ENCODE measurements at places on chromosomes 5 and 9. TPM values are rescaled to one million over a fixed set of nuclear protein-coding genes. Genes with fewer than 3 reads are reported as not detected.

The TICAM2 gene
- 2.4 TPM for polyA plus RNA-seq

The AQP3 gene
- 100 TPM for polyA plus RNA-seq

The LCNL1 gene
- 0.08 TPM for polyA plus RNA-seq

The RNF180 gene
- 9.4 TPM for polyA plus RNA-seq

The LCN9 gene
- polyA plus RNA-seq, result not detected

The WNK2 gene
- polyA plus RNA-seq, result 34.7 TPM

The GRIA1 gene
- 3.0 TPM for polyA plus RNA-seq

The ACOT12 gene
- 1.4 TPM for polyA plus RNA-seq

The SV2C gene
- polyA plus RNA-seq, result 0.69 TPM

The RLN2 gene
- 3.8 TPM for polyA plus RNA-seq

The HSPA9 gene
- 265 TPM for polyA plus RNA-seq

The SPEF2 gene
- polyA plus RNA-seq, result 33.9 TPM

The STING1 gene
- polyA plus RNA-seq, result 33.5 TPM

The SDHA gene
- polyA plus RNA-seq, result 147 TPM

The C5orf52 gene
- polyA plus RNA-seq, result not detected

The CARD6 gene
- polyA plus RNA-seq, result 2.7 TPM

The PALM2AKAP2 gene
- 10.6 TPM for polyA plus RNA-seq

The NR4A3 gene
- polyA plus RNA-seq, result 0.32 TPM

The PRXL2C gene
- 5.2 TPM for polyA plus RNA-seq

The RNF224 gene
- polyA plus RNA-seq, result 5.3 TPM

The ORM1 gene
- polyA plus RNA-seq, result 0.25 TPM

The BTNL8 gene
- polyA plus RNA-seq, result 0.18 TPM

The C6 gene
- polyA plus RNA-seq, result 2.2 TPM

The TENT4A gene
- polyA plus RNA-seq, result 19.5 TPM

The FBP2 gene
- polyA plus RNA-seq, result not detected

The UGT3A2 gene
- 13.8 TPM for polyA plus RNA-seq

The CPEB4 gene
- polyA plus RNA-seq, result 49.1 TPM

The ROR2 gene
- polyA plus RNA-seq, result 21.4 TPM

The SLC46A2 gene
- 0.21 TPM for polyA plus RNA-seq

The LVRN gene
- 1.4 TPM for polyA plus RNA-seq

The UBTD2 gene
- polyA plus RNA-seq, result 62.2 TPM

The POLK gene
- polyA plus RNA-seq, result 24.6 TPM

The GBGT1 gene
- 1.9 TPM for polyA plus RNA-seq

The HRH2 gene
- polyA plus RNA-seq, result 3.6 TPM

The TXNDC8 gene
- not detected for polyA plus RNA-seq

The NTRK2 gene
- 111 TPM for polyA plus RNA-seq

The PCAT7 gene
- polyA plus RNA-seq, result 0.42 TPM

The TMC1 gene
- polyA plus RNA-seq, result 0.96 TPM

The FCHSD1 gene
- polyA plus RNA-seq, result 10.4 TPM

The MSANTD3 gene
- 23.9 TPM for polyA plus RNA-seq

The PCDHGA1 gene
- 0.93 TPM for polyA plus RNA-seq

The AOPEP gene
- 50.1 TPM for polyA plus RNA-seq

The ACTBL2 gene
- polyA plus RNA-seq, result not detected

The ANKRD34B gene
- 0.33 TPM for polyA plus RNA-seq

The ECPAS gene
- polyA plus RNA-seq, result 71.0 TPM

The C5orf47 gene
- 0.16 TPM for polyA plus RNA-seq

The C1QTNF2 gene
- polyA plus RNA-seq, result 1.5 TPM
